ENCODE measurements at places on chromosomes 1 and 21.

GRCh38 chr1:5651964-5652821, 340.0 kb downstream of the NPHP4 start:
- DNase-seq = no peak

- DNase-seq = peak; percentile 42
Measured at GRCh38 chr1:230758709-230759368, 11.7 kb downstream of the CAPN9 start.

GRCh38 chr21:37300114-37300751, 33.1 kb upstream of the VPS26C start:
- DNase-seq = no peak

GRCh38 chr1:62467092-62467491, 30.2 kb downstream of the USP1 start:
- no peak for DNase-seq

DNA sequence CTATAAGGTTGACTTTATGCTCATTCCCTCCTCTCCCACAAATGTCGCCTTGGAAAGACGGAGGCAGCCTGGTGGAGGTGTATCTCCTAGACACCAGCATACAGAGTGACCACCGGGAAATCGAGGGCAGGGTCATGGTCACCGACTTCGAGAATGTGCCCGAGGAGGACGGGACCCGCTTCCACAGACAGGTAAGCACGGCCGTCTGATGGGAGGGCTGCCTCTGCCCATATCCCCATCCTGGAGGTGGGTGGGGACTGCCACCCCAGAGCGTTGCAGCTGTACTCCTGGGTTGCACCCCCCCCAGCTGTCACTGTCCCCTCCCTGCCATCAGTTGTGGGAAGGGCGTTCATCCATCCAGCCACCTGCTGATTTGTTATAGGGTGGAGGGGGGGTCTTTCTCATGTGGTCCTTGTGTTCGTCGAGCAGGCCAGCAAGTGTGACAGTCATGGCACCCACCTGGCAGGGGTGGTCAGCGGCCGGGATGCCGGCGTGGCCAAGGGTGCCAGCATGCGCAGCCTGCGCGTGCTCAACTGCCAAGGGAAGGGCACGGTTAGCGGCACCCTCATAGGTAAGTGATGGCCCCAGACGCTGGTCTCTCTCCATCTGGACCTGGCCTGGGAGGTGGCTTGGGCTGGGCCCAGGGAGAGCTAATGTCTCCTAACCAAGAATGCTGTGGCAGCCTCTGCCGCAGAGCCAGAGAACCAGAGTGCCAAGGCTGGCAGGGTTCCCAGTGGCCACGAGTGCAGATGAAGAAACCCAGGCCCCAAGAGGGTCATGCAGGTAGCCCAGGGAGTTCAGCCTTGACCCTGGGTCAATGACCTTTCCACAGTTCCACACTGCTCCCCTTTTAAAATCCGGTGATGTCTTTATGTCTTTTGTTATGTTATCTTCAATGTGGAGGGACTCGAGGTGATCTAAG, 13.1 kb downstream of the PCSK9 start:
- no peak for DNase-seq

DNA sequence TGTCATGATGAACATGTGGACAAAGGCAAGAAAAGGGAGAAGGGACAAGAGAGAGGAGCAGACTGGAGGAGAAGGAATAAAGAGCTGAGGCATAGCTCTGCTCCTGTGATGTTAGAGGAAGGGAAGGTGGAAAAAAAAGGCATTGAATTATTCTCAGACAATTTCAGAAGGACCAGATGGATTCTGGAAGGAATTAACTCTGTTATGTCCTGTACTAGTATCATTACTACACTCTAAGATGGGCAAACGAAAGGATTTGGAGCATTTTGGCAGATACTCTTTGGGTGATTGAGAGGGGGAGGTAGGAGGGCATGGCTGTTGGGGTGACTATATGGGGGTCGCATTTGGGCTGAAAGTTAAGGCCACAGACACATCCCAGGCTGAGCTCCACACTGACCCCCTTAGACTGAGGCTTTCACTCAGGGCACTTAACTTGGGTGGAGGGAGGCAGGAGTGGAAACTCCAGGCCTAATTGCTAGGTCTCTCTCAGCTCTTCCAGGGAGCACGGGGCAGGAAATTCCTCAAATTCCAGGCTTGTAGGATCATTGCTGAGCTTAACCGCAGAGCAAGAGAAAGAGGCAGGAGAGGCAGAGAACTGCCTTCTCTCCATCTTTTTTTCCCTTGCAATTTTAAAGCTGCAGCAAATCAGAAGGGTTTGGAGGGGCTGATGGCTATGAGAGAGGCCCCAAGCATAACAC, 25.9 kb downstream of the KIRREL1 start:
- DNase-seq = peak; percentile 97

- no peak for DNase-seq
Measured at GRCh38 chr1:181918880-181919525, 142.5 kb downstream of the ZNF648 start.

DNA sequence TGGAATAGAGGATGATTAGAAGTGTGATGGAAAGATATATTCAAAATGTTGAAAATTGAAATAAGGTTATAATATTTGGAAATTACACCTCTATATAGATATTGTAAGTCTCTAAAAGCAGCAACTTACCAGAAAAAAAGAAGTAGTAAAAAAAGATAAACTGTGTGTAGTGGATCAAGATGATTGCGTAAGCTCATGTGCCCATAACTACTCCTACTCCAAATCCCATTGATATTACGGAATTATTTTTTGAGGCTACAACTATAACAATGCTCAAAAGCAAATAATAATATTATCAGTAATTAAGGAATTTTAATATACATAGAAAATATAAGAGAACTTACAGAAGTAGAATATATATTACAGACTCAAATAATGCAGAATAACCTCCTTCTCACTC, 33.6 kb downstream of the CATSPERE start:
- no peak for DNase-seq

DNA sequence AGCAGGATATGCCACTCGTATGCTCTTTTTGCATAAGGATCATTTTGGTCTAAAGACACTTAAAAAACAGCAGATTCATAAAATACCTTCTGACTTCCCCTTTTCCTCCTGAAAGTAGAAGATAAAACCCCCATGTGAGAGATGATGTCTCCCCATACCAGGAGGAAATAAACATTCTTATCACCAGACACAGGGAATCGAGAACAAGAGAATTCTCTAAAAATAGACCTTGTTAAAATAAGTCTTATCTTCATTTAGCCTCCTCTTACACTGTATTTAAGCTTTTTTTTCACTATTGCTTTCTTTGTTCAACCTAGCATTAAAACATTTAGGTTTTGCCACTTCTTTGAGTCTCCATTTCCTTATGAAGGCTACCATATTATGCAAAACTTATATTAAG, 709.3 kb downstream of the KCNT2 start:
- DNase-seq = no peak

- no peak for DNase-seq
Measured at GRCh38 chr1:48043622-48044021, 46.4 kb upstream of the TRABD2B start.

DNA sequence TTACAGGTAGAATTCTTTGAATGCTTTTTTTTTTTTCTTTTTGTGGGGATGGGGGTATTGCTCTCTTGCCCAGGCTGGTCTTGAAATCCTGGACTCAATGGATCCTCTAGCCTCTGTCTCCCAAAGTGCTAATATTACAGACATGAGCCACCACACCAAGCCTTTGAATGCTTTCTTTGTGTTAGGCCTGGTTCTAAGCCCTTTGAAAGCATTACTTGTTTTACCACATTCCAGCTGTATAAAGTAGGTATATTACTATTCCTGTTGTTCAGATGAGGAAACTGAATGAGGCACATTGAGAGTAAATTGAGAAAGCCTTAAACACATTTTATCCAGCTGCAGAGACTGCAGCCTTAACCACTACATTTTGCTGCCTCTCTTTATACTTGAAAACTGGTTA, 841.8 kb upstream of the ADGRL4 start:
- DNase-seq = no peak

DNA sequence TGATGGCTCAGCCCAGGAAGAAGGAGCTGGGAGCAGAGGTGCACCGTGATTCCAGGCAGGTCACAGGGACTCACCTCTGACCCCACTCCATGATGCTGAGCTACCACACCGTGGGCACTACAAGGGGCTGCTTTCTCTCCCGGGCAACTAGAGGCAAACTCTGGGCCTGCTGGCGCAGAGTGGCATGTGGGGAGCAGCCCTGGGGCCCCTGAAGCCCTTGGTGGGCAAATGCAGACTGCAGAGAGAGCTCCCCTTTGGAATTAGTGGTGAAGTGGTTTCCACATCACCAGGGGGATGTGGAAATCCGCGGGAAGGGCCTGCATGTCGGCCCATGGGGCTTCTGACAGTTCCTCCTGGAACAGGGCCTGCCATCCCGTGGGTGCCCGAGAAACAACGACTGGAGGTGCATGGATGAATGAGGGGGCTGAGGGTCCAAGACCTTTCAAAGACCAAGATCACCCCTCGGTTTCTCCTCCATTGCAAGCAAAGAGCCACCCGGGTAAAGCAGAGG, 11.8 kb upstream of the MMEL1 start:
- DNase-seq = no peak

GRCh38 chr1:19756480-19756879, 43.2 kb downstream of the TMCO4 start:
- DNase-seq = no peak

- DNase-seq = peak; percentile 89
Measured at GRCh38 chr21:45041351-45041805, 33.0 kb upstream of the ADARB1 start.

DNA sequence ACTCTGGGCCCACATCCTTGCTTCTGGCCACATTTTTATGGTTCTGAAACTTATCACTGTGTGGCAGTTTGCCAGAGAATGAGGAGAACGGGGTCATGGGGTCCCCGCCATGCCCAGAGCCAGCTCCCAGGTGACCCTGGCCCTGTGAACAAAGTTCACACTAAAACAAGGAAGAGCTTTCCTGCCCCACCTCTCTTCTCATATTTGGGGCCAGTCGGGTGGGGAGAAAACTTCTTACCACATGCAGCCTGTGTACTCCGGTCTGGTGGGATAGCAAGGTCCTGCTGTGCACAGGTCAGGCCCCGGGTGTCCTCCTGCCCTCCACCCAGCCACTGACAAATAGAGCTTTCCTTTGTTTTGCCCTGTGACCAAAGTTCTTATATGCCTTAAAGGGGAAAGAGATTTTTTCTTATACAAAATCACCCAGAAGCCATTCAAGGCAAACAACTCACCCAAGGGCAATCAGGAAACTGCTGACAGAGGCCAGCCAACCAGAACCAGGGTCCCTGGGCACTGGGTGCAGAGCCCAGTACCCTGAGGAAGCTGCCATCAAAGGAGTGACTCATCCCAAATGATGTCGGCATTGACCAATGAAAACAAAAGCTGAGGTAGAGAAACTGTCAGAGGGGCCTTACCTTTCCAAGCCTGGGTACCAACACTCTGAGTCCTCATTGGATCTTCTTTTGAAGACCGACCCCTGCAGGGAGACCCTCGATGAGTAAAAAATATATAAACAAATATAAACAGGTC, 53.6 kb downstream of the OLIG1 start:
- no peak for DNase-seq

GRCh38 chr1:39877231-39877778, 6.0 kb downstream of the TRIT1 start:
- no peak for DNase-seq

DNA sequence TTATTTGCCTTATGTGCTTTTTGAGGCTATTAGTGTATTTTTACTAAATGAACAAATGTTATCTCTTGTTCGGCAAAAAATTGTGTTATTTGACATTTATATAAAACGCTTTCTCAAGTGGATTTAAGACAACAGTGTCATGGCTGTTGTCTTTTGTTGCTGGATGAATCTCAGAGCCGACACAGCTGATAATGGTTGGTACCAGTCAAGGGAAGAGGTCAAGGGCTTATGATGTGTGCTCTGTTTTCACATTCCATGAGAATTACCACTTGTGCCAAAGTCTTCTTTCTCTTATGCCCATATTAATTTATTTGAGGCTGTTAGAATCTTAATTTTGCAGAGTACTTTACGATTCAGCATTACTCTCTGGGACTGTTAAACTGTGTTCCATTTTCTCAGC, 17.9 kb upstream of the CD101 start:
- no peak for DNase-seq

- DNase-seq = no peak
Measured at GRCh38 chr1:97674517-97674916, 246.3 kb downstream of the DPYD start.

- no peak for DNase-seq
Measured at GRCh38 chr1:174815474-174815908, 184.3 kb upstream of the CACYBP start.

GRCh38 chr21:31913182-31913608, 40.4 kb downstream of the HUNK start:
- no peak for DNase-seq

DNA sequence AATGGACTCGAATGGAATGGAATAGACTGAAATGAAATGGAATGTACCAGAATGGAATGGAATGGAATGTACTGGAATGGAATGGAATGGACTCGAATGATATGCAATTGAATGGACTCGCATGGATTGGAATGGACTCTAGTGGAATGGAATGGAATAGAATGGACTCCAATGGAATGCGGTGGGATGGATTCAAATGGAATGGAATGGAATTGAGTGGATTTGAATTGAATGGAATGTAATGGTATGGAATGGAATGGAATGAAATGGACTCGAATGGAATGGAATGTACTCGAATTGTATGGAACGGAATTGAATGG, 99.6 kb upstream of the FBXO28 start:
- DNase-seq = peak; percentile 54

- no peak for DNase-seq
Measured at GRCh38 chr21:43727519-43728153, 8.7 kb downstream of the PDXK start.
